ENCODE measurements at places on chromosomes 3 and 15.
A peak's percentile ranks its signal among the peaks of the same experiment; 100 is the strongest.

GRCh38 chr3:127716384-127716783, 43.6 kb downstream of the ABTB1 start:
- DNase-seq, result no peak

GRCh38 chr15:98875309-98875708, 132.3 kb downstream of the PGPEP1L start:
- DNase-seq, result no peak

- no peak for DNase-seq
Measured at GRCh38 chr15:25740383-25741255, 122.5 kb downstream of the ATP10A start.

GRCh38 chr15:88876573-88876972, 18.8 kb downstream of the HAPLN3 start:
- DNase-seq, result no peak

DNA sequence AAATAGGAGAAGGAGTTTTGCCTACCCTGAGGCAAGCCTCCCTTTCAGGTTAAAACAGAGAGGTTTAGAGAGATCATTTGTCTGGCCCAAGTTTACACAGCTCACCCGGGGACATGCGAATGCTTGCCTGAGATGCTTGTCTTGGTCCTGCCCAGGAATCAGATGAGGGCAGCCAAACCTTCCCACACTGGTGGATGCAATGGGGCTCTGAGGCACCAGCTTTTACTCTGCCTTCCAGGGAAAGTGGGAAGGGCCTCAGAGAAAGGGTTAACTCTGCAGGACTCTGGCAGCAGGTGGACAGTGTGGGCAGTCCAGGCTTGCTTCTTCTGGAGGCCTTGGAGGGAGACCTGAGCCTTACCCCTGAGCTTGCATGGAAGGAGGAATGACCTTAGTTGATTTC, 90.0 kb downstream of the LRRK1 start:
- no peak for DNase-seq

DNA sequence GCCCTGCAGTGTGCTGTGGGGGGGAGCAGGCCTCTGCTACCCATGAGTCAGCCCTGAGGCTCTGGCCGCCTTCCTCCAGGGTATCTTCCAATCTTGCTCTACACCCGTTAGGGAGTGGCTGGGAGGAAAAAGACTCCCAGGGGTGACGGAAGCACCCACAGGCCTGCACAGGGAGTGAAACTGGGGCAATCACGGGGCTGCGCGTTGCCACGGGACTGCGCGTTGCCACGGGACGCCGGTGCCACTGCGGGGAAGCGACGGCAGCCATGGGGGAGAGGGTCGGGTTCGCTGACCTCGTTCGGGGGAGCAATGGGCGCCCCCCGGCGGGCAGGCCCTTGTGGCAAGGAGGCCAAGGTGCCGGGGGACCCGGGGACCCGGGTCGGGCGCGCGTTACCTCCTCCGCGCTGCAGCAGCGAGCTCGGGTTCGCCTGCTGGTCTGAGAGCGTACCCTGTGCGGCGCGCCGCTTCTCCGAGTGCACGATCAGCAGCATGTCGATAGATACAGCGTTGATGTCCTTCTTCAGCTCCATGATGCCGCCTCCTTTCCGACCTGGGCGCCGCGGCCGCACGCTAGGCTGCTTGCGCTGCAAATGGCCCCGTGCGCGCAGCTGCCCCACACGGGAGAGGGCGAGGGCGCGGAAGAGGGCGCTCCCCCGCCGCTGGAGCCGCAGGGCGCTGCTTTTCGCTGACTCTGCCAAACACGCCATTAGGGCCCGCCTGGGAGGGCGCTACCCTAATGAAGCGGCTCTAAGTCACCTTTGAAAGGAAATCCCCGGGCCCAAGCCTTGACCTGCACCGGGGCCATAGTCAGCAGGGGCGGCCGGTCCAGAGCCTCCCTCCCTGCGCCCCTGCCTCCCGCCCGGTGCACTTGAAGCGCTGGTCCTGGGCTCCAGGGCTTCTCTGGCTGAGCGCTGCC, at the start of gene KY:
KY (minus strand) TSS at position 592 of the 916 bp plus-strand sequence; CDS start at position 530, 62 bp downstream.
- peak; percentile 32 for DNase-seq

- DNase-seq, result no peak
Measured at GRCh38 chr15:96273317-96274086, 57.0 kb upstream of the NR2F2 start.

DNA sequence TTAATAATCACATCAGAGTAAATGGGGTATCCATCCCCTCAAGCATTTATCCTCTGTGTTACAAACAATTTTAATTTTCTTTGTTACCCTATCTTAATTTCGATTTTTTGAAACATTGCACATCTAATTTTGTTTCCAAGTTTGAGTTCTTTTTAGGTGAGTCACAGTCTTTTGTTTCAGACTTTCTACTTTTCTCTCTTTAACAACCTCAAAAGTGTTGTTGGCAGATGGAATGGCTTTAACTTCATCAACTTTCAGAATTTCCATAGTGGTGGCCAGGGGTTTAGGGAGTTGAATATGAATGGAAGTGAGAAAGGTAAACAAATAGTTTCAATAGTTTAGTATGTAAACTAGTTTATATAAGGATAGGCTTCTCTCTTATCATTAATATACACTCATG, 223.0 kb upstream of the MLF1 start:
- no peak for DNase-seq

DNA sequence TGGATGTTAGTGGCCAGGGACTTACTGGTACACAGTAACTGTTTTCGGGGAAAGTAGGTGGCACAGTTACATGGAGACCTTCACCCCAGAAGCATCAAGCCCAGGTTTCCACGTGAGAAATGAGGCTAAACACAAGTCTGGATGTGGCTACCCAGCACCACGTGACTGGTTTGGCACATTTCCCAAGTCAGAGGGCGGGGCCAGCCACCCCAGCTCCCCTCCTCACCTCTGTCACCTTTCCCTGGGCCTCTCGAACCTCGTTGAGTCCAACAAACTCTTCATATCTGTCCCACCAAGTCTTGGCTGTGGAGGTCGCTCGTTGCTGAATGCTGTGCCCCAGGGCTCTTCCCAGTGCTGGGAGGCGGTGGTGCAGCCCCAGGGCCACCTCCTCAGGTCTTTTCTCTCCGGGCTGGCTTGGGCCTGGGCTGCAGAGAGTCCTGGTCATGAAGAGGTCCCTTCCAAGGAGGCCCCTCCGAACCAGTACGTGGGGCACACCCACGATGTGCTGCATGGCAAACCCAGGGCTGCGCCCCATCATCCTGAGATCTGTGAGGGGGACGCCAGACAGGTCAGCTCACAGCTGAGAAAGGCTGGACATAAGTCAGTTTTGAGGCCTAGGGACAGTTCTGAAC, 4.8 kb upstream of the PLXNB1 start:
- peak; percentile 71 for DNase-seq

DNA sequence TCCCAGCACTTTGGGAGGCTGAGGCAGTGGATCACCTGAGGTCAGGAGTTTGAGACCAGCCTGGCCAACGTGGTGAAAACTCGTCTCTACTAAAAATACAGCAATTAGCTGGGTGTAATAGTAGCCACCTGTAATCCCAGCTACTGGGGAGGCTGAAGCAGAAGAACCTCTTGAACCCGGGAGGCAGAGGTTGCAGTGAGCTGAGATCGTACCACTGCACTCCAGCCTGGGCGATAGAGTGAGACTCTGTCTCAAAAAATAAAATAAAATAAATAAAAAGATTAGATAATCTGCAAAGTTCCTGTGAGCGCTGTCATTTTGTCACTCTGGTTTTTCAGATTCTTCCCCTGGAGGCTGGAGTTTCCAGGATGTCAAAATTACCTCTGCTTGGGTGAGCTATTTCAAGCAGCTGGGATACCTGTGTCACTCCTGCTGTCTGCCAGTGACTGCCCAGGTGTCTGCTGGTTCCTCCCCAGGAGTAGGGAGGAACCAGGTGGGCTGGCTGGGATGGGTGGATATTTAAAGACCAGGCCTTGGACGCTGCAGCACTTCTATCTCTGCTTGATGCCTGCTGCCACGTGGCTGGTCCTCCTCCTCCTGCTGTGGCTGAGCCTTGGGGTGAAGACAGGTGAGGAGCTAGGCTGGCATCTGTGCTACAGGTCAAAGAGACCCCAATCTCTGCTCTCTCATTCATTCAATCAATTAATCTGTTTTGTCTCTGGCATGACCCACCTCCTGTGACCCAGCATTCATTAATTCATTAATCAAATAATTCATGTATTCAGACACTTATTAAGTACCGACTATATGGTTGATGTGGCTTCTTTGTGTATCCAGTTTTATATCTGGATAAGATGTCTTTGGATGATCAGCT, 19.5 kb upstream of the MUC20 start:
- DNase-seq, result no peak

GRCh38 chr3:39276746-39277145, 3.1 kb downstream of the CX3CR1 start:
- no peak for DNase-seq

DNA sequence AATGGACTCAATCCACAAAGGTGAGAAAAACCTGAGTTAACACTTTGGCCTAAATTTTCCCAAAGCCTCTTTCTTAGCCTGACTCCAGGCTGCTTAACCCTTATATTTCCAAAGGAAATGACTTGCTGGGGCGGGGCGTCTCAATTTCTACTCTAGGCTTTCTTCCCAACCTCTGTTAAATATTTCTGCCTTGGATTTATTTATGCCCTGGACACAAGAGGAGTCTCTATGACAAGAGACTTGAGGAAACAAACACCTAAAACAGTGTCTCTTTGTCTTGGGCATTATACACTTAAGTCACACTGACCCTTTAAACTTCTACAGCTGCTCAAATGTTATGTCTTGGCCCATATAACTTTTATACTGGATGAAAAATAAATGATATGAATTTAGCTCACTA, 28.3 kb upstream of the AP4E1 start:
- no peak for DNase-seq

- DNase-seq, result peak; percentile 36
Measured at GRCh38 chr3:170759511-170760173, 110.4 kb downstream of the RPL22L1 start.

DNA sequence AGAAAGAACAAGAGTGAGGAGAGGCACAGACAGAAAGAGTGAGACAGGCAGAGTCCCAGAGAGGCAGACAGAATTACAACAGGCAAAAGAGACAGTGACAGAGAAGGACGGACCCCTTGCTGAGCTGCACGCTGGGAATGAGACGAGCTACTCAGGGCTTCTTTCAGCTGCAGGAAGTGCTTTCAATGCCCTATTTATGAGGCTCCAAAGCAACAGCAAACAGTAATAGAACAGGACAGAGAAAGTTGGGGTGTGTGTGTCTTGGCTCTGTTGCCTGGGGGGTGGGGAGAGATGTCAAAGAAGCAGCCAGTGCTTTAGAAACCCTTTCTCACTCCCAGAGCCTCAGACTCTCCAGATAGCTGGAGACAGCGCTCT, 502 bp upstream of the TIMP4 start:
- DNase-seq, result no peak

DNA sequence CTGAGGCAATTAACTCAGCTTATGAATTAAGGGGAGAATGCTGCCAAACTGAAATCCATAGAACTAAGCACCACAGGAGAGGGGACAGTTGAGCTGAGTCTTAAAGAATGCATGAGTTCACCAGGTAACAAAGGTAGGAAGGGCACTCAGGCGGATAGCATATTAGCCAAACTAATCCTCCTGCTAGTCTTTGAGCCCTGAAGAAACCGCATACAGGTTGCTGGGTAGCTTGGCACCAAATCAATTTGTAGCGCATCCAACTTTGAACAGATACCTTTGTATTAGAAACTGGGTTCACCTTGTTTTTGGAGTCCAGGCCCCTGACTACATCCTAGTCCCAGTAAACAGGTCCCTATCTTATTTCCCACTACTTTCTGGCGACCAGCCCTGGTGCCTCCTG, 93.7 kb downstream of the FRMD4B start:
- no peak for DNase-seq

DNA sequence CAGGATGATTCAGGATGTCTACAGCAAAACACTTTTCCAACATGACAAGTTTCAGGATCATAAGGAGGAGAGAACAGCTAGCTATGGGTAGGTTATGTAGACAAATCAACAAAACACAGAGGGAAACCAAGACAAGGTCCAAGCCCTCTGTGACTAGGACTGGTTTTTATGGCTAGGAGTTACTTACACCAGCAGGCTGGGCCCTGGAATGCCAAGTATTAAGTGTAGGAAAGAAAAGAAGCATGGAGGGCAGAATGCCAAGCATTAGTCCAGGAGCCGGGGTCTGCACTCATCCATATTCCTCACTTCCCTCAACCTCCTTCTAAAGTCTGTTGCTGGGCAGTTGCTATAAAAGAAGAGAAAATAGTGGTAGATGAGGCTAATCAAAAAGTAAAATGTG, 35.3 kb upstream of the PPP2R3A start:
- DNase-seq, result no peak

GRCh38 chr3:139745831-139746230, 68.1 kb upstream of the NMNAT3 start:
- DNase-seq, result no peak

- DNase-seq, result no peak
Measured at GRCh38 chr15:41861736-41862356, 23.2 kb downstream of the PLA2G4B start.

GRCh38 chr3:52775877-52776276, 1.5 kb upstream of the ITIH1 start:
- DNase-seq, result peak; percentile 42

- peak; percentile 98 for DNase-seq
Measured at GRCh38 chr15:51907136-51907862, 64.3 kb downstream of the LEO1 start.

- DNase-seq, result no peak
Measured at GRCh38 chr15:68718468-68718867, 102.2 kb downstream of the ANP32A start.

DNA sequence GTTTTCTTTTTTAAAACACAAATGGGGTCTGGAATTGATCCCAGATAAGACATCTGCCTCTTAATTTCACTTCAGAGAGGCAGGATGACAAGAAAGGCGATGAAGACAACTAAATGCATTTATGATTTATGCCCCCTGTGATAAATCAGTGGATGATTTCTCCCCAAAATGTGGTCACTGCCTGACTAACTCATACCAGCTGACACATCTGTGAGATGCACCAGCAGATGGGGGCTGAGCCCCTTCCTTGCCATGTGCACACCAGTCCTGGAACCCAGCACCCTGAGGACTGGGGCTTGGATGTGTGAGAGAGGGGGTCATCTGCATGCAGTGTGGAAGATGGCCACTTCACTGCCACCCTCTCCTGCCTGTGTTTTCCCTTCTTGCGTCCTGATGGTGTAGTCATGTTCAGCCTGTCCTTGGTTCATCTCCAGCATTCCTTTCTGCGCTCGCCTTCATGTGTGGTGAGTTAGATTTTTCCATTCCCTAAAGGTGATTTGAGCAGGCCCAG, 264.3 kb downstream of the LRTM1 start:
- no peak for DNase-seq

GRCh38 chr3:181948286-181948685, 236.6 kb downstream of the SOX2 start:
- DNase-seq, result peak; percentile 23

GRCh38 chr15:52735231-52736089, 54.7 kb downstream of the ONECUT1 start:
- DNase-seq, result peak; percentile 83

GRCh38 chr3:71640331-71640983, 56.9 kb upstream of the FOXP1 start:
- no peak for DNase-seq

Data from small intestine (tissue), 16 donors.